EL (cell line): ENCODE measurements at places on chromosomes 7 and 10.
A peak's percentile ranks its signal among the peaks of the same experiment; 100 is the strongest.

GRCh38 chr7:149729586-149729982, 43.8 kb downstream of the ZNF467 start:
- no peak for DNase-seq

- peak; percentile 66 for DNase-seq
Observed at GRCh38 chr7:107996072-107996882, 6.7 kb downstream of the LAMB1 start.

GRCh38 chr7:91455411-91455810, 191.2 kb downstream of the FZD1 start:
- DNase-seq = no peak

- no peak for DNase-seq
Observed at GRCh38 chr7:93145354-93145753, 2.8 kb downstream of the SAMD9L start.

DNA sequence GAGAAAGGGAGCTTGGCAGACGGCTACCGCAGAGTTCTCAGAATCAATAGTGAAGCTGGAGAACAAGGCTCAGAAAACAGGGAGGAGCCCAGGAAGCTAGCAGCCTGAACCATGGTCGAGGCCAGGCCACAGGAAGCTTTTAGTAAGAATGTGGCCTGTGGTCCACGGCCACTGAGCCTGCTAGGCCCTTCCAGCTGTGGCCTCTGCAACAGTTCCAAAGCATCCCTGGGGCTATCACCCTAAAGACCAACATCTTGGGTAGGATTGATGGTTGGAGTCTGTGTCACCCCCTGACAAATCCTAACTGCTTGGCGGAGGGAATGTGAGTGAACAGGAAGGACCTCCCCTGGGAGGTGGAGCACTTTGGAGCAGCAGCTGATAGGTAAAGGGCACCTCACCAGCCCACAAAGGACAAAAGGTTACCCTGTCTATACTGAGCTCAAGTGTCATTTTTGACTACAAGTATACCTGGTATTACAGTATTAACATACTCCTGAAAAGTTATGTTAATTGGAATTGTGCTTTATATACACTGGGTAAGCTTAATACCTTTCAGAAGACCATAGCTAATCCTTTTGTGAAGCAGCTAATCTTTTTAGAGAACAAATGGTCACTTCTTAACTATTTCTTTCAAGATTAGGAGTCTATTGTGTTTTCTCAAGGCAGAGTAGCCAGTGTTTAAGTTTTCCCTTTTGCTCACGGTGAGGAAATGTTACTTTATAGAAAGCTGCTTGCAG, 18.7 kb downstream of the PTPRE start:
- DNase-seq = no peak

GRCh38 chr7:133784486-133785001, 342.6 kb upstream of the LRGUK start:
- no peak for DNase-seq

DNA sequence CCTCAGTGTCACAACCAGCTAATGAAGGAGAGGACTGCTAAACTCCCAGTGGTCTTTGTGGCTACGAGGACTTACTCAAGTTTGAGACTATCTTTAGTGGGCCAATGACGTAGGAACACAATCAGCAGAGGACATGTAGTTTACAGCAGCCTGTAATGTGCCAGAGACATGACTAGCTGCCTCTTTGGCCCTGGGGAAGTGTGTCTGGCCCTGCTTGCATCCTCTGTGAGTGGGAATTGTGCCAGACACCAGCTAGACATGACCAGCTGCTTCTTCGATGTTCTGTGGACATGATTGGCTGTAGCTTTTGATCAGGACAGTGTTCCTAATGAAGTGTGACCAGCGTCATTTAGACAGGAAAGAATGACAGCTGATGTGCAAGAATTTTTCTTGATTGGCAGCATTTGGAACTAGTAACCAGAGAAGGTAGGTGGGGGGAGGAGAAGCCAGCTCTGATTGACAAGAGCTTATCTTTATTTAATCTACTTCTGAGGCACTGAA, 141.7 kb downstream of the AUTS2 start:
- no peak for DNase-seq

- peak; percentile 73 for DNase-seq
Observed at GRCh38 chr7:80218723-80219122, 84.1 kb downstream of the GNAI1 start.

- DNase-seq = peak; percentile 43
Observed at GRCh38 chr7:16114633-16115032, 306.7 kb downstream of the CRPPA start.
